NB4 (cell line): ENCODE measurements at places on chromosomes 2 and 18.
A peak's percentile ranks its signal among the peaks of the same experiment; 100 is the strongest.

- no peak for DNase-seq
These were observed 110.8 kb downstream of the VIT start for GRCh38 chr2:36807223-36807886.

GRCh38 chr2:159891917-159892730, 94.1 kb upstream of the CD302 start:
- DNase-seq = no peak

DNA sequence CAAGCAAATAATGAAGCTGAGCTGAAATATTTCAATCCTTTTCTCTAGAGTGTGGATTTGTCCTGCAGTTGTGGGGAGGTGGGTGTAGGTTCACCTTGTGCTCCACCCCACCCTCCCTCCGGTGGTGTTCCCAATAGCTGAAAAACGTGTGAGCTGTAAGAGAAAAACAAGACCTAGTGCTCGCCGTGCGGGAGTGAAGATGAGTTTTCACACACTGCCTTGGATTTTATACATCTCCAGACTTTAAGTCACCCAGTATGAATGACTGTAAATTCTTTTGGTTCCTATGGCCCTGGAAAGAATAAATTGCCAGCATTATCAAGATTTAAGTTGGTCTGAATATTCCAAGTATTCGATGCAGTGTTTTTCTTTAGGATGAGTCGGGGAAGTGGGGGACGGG, 1.9 kb upstream of the SOX11 start:
- DNase-seq = no peak

DNA sequence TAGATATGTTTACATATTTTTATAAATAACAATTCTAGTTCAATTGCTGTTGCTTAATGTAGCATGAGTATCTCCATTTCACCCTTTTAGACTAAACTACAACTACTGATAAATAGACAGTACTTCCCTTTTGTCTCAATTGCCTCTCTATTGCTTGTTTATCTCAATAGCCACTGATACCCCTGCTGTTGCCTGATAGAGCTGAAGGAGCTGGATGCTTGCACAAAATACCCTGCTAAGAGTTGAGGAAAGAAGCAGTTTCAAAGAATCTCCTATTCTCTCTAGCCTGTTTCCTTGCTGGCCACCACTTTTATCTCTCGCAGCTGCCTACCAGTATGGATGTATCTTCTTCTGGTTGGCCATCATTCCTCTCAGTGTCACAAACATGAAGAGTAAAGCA, 16.9 kb upstream of the ZNF804A start:
- no peak for DNase-seq

GRCh38 chr18:58298251-58299134, 254.5 kb downstream of the NEDD4L start:
- no peak for DNase-seq

DNA sequence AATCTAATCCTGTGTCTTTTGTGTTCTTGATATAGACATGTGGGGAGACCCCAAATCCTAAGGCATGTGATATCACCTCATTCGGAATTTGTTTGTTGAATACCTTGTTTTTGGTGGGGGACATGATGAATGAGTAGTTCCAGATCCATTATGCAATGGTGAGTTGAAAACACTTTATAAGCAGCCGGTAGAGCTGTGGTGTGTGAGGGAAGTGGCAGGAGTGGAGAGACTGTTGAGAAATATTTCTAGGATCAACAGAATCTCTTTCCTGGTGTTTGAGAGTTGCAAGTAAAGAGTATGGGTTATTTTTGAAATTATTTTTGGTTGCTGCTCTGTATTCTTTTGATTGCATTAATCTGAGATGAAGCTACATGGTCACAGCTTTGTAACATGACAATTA, 34.4 kb downstream of the LHCGR start:
- no peak for DNase-seq

DNA sequence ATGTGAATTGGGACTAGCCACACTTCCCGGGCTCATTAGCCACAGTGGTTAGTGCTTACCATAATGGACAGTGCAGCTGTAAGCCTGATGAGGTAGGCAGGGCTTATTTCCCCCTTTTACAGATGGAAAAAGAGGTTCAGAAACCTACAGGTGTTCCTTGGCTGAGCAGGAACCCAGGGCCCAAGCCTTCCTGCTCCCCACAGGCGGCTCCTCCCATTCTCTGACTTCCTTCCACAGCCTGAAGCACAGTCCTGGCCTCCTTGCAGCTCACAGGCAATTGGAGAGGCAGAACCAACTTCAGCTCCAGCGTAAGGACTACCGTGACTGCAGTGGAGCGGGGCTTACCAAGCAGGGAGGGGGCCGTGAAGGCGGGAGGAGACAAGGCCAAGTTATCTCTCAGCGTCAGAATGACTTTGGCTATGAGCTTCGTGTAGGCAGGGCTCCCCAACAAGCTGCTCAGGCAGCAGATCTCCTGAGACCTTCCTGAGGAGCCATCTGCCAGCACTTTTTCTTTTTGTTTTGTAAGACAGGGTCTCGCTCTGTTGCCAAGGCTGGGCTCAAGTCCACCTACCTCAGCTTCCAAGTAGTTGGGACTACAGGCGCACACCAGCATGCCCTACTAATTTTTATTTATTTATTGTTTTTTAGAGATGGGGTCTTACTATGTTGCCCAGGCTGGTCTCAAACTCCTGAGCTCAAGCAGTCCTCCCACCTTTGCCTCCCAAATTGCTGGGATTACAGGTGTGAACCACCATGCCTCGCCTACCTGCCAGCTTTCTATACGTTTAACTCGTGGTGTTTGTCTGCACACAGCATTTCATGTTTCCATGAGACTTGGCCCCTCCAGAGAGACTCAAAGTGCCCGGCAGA, 34.2 kb upstream of the NT5DC4 start:
- DNase-seq = peak; percentile 88

- DNase-seq = no peak
These were observed 350.7 kb downstream of the PAX3 start for GRCh38 chr2:221948076-221948475.

GRCh38 chr2:43284967-43285366, 58.6 kb upstream of the ZFP36L2 start:
- DNase-seq = no peak

- DNase-seq = no peak
These were observed 146.0 kb downstream of the SETBP1 start for GRCh38 chr18:44826418-44827259.

- DNase-seq = peak; percentile 30
These were observed 4.8 kb upstream of the PDIA6 start for GRCh38 chr2:10817413-10817812.

GRCh38 chr2:36706021-36706876, 9.7 kb downstream of the VIT start:
- DNase-seq = peak; percentile 69

GRCh38 chr2:200033929-200034328, 78.5 kb downstream of the MAIP1 start:
- DNase-seq = no peak

DNA sequence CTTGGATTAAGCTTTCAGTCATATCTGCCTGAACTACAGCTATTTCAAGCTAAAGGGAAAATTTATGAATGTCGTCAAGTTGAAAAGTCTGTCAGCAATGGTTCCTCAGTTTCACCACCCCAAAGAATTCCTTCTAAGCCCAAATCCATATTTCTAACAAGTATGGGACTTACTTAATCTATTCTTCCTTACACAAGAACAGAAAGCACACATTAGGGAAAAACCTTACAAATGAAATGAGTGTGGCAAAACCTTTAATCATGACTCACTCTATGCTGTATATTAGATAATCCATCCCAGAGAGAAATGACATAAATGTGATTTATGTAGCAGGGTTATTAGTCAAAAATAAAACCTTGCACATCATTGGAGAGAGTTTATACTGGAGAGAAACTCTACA, 78.9 kb downstream of the RAB31 start:
- no peak for DNase-seq

GRCh38 chr2:212914392-212914791, 237.0 kb downstream of the IKZF2 start:
- peak; percentile 48 for DNase-seq
